ENCODE measurements at places on chromosomes 11 and 22.

DNA sequence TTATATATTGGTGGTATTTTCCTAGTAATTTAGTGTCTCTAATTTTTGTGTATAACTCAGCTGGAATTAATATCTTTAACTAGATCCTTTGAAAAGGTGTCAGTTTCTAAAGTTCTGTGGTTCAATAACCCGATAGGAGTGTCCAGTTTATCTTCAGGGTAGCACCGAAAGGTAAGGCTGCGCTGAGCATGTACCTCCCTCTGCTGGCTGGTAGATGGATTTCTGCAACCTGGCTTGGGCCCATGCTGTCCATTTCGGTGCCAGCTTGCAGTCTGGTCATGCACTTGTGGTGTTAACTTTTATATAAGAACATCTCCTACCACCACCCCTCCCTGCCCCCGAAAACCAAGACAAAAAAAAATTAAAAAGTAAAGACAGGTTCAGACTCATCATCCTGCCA lies 24.7 kb downstream of the EXT2 start:
- DNase-seq = no peak

DNA sequence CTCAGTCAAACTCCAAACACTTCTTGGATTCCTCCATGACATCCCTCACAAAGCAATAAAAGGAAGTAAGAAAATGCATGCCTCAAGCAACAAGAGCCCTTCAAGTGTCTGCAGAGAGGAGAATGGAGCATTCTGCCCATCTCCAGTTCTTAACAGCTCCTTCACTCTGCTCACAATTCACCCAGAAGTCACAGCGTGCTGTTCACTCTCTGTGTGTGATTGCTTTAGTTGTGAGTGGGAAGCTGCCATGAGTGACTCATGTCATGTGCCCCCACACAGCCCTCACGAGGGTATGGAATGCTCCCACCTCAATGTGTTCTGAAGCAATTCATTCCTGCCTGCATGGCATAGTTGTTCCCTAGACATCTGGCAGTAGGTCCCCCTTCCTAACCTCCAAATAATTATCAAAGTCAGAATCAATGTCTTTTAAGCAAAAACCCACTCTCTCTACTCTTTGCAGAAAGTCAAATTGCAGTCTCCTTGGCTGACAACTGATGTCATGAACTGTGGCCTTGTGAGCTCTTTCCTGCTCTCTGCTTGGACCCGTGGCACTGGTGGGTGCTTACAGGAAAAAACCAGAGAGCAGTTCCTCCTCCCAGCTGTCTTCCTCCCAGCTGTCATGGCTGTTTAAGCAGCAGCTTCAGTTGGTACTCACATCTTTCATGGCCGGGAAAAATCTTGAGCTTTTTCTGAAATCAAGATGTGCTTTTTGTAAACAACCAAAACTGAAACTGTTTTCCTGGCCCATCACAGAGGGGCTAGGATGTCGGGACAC lies 112.1 kb upstream of the SPON1 start:
- no peak for DNase-seq

DNA sequence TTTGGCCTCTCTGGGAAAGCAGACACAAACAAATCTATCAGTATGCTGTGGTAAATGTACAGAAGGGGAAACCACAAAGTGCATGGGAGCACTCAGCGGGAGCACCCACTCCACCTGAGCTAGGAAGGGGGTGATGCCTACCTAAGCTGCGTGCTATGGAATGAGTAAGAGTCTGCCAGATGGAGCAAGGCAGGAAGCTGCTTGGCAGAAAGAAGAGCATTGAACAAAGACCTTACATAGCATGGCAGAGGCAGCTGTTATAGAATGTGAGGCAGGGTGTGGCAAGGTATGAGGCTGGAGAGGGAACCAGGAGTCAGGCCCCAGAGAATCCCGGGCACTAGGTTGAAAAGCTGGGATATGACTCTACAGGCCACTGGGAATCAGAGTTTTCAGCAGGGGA lies 13.8 kb upstream of the MTFP1 start:
- DNase-seq = no peak

GRCh38 chr11:78560153-78560552 lies 14.5 kb downstream of the NARS2 start:
- DNase-seq = no peak

DNA sequence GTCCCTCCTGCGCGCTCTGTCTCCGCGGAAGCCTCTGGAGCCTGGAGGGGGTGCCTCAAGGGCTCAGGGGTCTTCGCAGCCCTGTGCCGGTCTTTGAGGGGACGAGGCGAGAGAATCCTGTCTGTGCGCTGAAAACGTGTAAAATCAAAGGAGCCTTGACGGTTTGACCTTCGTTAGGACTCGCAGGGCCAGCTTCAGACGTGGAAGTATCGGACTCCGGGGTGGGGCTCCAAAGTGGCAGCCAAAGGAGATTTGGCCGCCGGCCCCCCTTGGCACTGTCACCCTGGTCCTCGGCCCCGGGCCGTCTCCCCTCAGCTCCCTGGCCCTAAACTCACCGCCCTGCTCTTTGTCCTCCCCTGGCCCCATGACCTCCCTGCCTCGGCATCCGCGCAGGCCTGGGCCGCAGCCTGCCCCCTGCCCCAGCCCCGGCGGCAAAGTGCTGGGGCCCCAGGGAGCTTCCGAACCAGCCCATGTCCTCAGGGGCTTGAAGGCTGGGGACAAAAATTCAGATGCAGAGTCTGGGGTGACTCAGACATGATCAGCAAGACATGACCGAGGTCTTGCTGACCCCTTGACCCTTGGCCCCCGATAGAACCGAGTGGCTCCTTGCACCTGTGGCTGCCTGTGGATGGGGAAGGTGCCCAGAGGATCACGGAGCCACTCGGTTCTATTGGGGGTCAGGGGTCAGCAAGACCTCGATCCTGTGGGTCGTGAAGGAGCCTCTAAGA lies 6.9 kb upstream of the PHRF1 start:
- DNase-seq = no peak

DNA sequence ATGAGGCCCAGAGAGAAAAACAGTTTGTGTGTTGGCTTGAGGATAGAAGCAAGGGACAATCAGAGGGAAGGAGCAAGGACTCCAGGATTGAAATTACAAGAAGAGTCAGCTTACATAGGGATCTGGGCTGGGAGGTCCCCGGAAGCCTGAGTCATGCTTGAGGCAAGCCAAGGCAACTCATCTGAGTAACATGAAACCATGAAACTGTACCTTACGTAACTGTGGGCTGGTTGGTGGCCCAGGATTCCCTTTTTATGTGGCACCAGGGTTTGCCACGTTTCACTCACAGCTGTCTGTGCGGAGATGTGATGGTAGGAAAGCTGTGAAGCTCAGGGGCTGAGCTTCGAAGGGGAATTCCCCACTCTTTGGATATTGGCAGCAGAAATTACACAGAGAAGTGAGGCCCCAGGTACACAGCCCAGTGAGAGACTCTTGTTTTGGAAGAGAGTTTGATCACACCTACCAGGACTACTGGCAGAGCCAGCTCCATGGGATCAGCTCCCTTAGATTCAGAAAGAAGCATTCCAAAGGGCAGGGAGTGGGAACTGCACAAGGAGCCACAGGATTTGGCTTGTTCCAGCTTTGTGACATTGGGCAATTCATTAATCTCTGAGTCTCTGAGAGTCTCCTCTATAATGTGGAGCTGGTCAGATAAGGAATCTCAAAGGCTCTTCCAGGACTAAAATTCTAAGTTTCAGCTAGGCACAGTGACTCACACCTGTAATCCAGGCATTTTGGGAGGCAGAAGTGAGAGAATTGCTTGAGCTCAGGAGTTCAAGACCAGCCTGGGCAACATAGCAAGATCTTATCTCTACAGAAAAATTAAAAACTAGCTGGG lies 7.8 kb downstream of the SLC5A1 start:
- peak; percentile 30 for DNase-seq

- DNase-seq = no peak
These were observed 3.0 kb downstream of the CRYBA4 start for GRCh38 chr22:26624803-26625202.

DNA sequence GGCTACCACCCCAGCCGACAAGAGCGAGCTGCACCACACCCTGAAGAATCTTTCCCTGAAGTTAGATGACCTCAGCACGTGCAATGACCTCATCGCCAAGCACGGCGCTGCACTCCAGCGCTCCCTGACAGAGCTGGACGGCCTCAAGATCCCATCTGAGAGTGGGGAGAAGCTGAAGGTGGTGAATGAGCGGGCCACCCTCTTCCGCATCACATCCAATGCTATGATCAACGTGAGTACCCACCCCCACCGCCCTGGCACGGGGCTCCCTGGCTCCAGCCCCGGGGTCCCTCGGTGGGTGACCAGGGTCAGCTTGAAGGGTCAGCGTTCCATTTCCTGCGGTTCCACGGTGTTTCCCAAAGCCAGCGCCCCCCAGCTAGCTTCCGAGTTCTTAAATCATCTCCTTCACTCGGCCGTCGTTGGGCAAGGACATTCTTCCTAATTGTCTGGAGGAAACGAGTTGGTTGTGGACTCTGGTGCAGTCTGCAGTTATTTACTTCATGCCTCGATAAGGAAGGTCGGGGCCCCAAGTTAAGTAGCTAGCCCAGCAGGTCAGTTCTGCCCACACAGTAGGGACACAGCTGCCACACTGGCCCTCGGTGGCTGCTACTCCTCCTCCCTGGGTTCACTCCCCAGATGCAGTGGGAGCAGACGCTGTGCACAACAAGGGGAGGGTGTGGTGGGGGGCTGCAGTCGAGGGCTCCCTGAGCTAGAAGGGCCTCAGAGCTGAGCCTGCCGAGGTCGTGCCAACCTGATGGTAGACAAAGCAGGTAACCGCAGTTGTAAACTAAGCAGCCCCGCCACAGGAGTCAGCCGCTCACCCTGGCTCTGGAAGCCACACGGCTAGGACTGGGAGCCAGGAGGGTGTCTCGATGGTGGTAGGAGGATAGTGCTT lies 97.9 kb downstream of the MORC2 start:
- DNase-seq = no peak

- no peak for DNase-seq
These were observed 121.5 kb downstream of the CD44 start for GRCh38 chr11:35260342-35260985.

DNA sequence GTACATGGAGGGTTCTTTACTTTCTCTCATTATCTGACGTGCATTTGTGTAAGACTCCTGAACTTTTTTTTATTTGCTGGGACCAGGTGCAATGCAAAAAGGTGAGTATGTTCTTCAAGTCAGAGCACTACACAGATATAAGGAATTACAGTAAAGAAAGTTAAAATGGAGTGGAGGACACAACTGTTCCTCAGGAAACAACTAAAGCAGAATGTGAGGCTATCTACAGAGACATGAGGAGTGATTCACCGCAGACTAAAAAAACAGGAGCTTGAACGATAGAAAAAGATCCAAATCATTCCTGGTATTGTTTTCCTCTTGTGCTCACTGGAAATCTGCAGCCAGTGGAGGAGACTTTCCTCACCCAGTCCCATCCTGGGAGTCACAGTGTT lies 106.2 kb downstream of the ABTB2 start:
- DNase-seq = no peak

- DNase-seq = no peak
These were observed 132.6 kb downstream of the MICAL2 start for GRCh38 chr11:12242966-12243365.

GRCh38 chr11:19116276-19116970 lies 545 bp upstream of the ZDHHC13 start:
- no peak for DNase-seq

- no peak for DNase-seq
These were observed 4.2 kb downstream of the FAR1 start for GRCh38 chr11:13672576-13673210.

- DNase-seq = no peak
These were observed 43.9 kb upstream of the ACCSL start for GRCh38 chr11:44003736-44004451.

DNA sequence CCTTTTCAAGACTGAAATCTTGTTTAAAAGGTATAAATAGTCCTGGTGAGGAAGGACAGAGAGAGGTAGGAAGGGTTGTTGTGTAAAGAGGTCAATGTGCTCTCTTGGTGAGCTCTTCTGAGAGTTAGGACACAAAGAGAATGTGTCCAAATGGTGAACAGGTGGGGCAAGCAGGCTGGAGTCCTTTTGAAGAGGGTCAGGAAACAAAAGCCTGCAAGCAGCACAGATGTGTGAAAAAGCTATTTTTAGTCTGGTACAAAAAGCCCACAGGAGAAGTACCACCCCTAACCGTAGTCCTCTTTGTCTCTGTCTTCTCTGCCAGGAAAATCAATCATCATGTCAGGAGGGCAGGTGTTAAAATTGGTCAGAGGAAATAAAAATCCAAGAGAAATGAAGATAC lies 54.4 kb upstream of the SYN3 start:
- DNase-seq = no peak

DNA sequence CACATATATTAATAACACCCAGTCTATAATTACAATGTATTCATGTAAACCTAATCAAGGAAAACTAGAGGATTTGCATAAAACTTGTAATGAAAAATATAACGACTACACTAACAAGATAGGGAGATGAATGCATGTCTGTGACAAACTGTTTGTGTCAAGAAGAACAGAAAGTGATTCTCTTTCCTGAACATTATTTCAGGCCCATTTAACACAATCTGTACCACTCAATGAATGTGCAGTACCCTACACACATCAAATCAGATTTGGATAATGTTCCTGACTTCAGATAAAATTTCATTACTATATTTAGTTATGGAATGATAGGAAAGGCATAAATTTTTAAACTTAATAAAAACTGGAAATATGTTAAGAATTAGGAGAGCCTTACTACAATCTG lies 93.1 kb downstream of the CADM1 start:
- DNase-seq = no peak

DNA sequence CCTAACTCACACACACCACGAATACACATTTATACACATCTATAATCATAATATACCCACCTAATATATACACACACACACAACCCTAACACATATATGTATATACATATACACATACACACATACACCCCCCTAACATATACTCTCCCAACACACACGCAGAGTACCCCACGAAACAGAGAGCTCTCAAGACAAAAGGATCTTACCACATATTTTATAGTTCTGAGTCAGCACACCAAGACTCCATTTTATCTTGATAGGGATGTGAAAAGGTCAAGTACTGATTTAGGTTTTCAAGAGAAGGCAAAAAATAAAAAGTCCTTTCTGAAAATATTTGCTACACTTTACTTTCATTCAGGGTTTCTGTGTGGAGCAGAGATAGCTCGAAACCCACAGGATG lies 1207.2 kb downstream of the LRRC4C start:
- no peak for DNase-seq

GRCh38 chr11:123519797-123520193 lies 89.7 kb downstream of the GRAMD1B start:
- no peak for DNase-seq

- DNase-seq = no peak
These were observed 14.5 kb downstream of the DEAF1 start for GRCh38 chr11:680476-680875.

DNA sequence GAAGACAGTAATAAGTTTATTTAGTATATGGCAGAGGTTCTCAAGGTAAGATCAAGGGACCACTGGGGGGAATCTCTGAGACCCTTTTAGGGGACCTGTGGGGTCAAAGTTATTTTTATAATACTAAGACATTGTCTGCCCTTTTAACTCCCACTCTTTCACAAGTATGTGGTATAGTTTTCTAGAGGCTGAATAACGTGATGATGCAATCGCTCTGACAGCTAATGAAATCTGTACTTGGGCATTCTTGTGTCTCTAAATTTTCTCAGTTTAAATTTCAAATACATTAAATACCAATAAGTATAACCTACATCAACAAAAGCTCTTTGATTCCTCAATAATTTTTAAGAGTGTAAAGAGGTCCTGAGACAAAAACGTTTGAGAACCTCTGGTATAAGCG lies 147.9 kb downstream of the ATG16L2 start:
- DNase-seq = no peak

Measured in activated CD4-positive, alpha-beta T cell treated with anti-CD3 and anti-CD28 coated beads, Interleukin-2, amount 50 U/mL, for 24 hours (primary cell).